ENCODE measurements at places on chromosomes 11 and 22. TPM values are rescaled to one million over a fixed set of nuclear protein-coding genes. Genes with fewer than 3 reads are reported as not detected.

Gene LDHAL6A
- not detected for total RNA-seq

Gene ADM
- 73.5 TPM for total RNA-seq

Gene EIF1AD
- 48.0 TPM for total RNA-seq

Gene SLCO2B1
- total RNA-seq: 6.3 TPM

Gene LRRC10B
- total RNA-seq: 0.10 TPM

Gene HTR3A
- not detected for total RNA-seq

Gene GTSE1
- 23.7 TPM for total RNA-seq

Gene USP2
- 0.34 TPM for total RNA-seq

Gene MAP6
- 1.4 TPM for total RNA-seq

Gene SERPINH1
- total RNA-seq: 109 TPM

Gene PLAAT2
- total RNA-seq: not detected

Gene KCNC1
- total RNA-seq: 0.06 TPM

Gene DSCAML1
- 0.63 TPM for total RNA-seq

Gene PANX3
- not detected for total RNA-seq

Gene ADAMTS15
- 11.0 TPM for total RNA-seq

Gene KRTAP5-10
- total RNA-seq: not detected

Gene C22orf15
- total RNA-seq: not detected

Gene FADS1
- total RNA-seq: 142 TPM

Gene SHANK3
- total RNA-seq: 5.4 TPM

Gene TRIM29
- 5.0 TPM for total RNA-seq

Gene CARD10
- total RNA-seq: 40.8 TPM

Gene OR52E8
- not detected for total RNA-seq

Gene ANO5
- total RNA-seq: 2.3 TPM

Gene TMA7B
- not detected for total RNA-seq

Gene NF2
- total RNA-seq: 16.9 TPM

Gene INS
- total RNA-seq: not detected

Gene LYVE1
- 0.03 TPM for total RNA-seq

Gene C11orf97
- not detected for total RNA-seq

Gene GAB2
- 4.4 TPM for total RNA-seq

Gene EPS8L2
- 111 TPM for total RNA-seq

Gene LDLRAD3
- 23.6 TPM for total RNA-seq

Gene OR52J3
- total RNA-seq: not detected

Gene ZNF280B
- 1.6 TPM for total RNA-seq

Gene FXYD6
- 0.38 TPM for total RNA-seq

Gene ACR
- total RNA-seq: not detected

Gene OLFML1
- not detected for total RNA-seq

Gene PKP3
- total RNA-seq: 34.2 TPM

Gene MRGPRG
- not detected for total RNA-seq

Gene TMEM132A
- 168 TPM for total RNA-seq
